ENCODE measurements at places on chromosomes 2 and 18.

- no peak for DNase-seq
Observed at GRCh38 chr2:215107216-215108056, 31.0 kb downstream of the ABCA12 start.

GRCh38 chr2:172639256-172639655 lies 83.4 kb downstream of the PDK1 start:
- no peak for DNase-seq

- no peak for DNase-seq
Observed at GRCh38 chr2:132033949-132034348, 127.8 kb downstream of the ANKRD30BL start.

DNA sequence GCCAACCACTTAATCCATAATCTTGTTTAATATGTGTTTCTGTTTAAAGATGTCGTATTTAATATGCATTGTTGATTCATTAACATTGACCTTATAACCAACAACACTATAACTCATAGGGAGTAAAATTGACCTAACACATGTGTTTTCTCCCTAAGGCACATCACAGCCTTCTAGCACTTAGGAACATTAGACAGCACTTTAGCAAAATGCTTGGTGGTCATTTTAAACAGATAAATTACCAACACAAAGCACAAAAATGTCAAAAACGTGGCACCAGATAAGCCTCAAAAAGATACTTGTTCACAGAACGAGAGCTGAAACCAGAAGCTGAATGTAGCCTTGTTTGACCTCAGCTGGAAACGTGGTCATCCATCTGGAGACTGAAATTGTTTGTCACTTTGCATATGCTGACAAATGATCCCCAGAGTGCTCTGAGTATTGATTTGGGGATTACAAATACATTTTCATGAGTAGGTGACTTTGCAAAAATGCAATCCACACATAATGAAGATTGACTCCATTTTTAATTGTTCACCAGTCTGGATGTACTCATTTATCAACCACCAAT lies 139.2 kb downstream of the CCDC102B start:
- DNase-seq = no peak

DNA sequence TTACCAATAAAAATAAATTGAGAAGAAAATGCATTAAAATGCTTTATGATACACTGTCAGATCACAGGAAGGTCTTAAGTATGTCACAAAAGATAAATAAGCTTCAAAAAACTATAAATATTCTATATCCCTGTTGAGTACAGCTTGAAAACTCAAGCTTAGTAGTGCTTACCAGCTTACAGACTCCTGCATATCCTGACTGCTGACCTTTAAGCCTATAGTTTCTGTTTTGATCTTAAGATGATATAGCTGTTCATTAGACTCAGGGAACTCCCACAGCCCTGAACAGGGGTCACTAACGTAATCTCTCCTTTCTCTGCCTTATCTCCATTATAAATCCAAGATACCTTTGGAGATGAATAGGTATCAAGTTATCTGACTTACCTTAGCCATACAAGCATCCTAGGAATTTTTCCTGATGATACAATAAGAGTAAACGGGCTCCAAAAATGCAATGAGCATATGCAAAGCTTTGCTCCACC lies 93.7 kb upstream of the RBBP8 start:
- DNase-seq = no peak

Data from neural crest cell (in vitro differentiated cells).